ENCODE measurements at places on chromosomes 7 and 10.

DNA sequence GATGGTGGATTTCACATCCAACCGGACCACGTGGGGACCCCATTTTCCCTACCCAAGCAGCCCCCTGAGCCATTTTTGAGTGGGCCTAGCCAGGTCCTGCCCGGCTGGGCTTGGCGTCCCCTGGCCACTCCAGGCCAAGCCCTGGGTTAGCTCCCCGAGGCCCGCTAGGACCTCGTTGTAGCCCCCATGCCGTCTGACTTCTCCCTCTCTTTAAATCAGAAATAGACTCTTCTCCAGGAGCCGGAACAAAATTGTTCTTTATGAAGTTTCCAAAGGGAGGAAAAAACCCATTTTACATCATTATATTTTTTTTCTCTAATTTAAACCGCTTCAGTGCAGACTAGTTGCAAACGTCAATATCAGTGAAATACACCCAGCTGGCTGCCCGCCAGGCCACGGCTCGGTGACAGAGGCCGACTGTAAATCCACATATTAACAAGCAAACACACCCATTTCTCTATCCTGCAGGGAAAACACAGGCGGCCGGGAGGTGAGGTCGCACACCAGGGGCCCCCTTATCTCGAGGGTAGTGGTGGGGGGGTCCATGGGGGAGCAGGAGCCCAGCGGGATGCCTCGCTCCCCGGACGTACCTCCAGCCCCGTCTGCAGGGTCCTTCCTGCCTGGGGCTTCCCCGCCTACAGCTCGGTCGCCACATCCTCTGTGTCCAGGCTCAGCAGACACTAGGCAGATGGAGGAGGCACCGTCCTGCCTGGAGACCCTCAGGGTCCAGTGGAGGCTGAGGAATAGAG, 72.7 kb downstream of the ELFN1 start:
- no peak for DNase-seq

DNA sequence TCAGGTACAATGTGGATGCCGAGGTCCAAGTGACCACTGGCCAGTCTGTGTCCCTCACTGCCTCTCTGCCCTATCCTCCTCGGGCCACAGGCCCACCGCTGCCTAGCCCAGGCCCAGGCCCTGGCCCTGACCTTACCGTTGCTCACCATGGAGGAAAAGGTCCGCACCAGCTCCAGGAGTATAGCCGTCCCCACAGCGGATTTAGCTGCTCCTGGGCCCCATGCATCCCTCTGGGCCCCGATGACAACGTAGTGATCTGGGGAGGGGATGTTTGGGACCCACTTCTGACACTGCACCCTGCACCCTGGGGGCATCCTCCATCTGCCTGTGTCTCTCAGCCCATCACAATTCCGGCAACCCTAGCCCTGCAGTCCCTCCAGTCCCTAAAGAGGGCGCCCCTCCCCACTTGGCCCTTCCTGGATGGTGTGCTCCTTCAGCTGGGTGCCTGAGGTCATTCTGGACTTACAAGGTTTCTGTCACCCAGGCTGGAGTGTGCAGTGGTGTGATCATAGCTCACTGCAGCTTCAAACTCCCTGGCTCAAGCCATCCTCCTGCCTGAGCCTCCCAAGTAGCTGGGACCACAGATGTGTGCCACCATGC, 12.1 kb downstream of the TFR2 start:
- DNase-seq, result no peak

DNA sequence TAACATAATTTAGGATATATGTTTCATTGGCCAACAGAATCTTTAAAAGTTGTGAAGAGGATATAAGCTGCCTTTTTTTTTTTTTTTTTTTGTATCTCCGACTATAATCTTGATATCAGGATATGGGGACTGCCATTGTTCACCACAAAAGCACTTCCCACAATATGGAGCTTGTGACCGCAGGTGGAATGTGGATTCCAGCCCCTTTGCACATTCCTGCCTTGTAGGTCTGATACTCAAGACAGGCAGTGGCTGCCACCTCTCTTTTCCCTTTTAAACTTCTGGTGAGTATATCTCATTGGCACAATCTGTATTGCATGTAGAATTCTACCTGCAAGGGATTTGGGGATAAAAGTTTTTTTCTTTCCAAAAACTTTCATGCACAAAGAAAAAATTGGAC, 272.7 kb upstream of the VWC2 start:
- no peak for DNase-seq

DNA sequence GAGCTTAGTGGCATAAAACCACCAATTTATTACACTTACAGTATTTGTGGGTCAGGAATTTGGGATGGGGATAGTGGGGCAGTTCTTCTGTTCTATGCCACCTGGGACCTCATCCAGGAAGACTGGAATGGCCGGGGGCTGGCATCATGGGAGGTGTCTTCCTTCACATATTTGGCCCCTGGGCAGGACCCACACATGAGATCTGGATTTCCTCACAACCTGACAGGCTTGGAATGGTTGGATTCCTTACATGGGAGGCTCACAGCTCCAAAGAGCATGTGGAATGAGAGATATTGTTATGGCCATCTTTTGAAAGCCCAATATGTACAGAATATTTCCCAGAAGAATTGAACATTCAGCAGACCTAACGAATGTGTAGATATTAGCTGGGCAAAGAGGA, 21.9 kb downstream of the LSMEM1 start:
- DNase-seq, result no peak

- no peak for DNase-seq
Measured at GRCh38 chr7:3955026-3955425, 654.0 kb downstream of the SDK1 start.

GRCh38 chr10:72079356-72079755, 9.0 kb downstream of the SPOCK2 start:
- DNase-seq, result no peak

DNA sequence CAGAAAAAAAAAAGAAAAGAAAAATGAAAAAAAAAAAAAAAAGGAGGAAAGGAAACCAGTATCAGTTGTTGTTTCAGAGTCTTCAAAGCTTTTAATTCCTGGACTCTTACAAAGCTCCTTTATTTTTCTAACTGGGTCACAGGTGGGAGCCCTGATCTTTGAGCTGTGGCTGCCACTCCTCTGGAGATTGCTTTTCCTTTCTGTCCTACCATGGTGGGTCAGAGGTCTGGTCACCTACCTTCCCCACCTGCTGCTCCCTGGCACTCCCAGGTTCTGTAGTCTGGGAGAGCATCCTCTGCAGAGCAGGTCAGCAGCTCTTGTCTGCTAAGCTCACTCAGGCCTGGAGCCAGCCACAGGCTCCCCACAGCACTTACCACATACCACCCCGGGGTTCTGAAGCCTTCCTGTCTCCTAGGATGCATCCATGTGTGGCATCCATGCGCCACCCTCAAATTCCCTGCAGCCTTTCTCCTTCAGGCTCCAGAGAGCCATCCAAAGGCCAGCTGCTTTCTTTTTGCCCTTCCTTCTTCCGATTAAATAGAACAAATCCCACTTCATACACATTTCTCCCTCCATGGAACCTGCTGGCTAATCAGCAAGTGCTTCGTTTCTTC, 73.2 kb upstream of the TPK1 start:
- no peak for DNase-seq
